Activated CD4-positive, alpha-beta T cell treated with anti-CD3 and anti-CD28 coated beads, Interleukin-2, amount 10 ng/mL, durations not matched to agents 7 days and 5 days (primary cell): ENCODE measurements at places on chromosomes 11 and 22.

DNA sequence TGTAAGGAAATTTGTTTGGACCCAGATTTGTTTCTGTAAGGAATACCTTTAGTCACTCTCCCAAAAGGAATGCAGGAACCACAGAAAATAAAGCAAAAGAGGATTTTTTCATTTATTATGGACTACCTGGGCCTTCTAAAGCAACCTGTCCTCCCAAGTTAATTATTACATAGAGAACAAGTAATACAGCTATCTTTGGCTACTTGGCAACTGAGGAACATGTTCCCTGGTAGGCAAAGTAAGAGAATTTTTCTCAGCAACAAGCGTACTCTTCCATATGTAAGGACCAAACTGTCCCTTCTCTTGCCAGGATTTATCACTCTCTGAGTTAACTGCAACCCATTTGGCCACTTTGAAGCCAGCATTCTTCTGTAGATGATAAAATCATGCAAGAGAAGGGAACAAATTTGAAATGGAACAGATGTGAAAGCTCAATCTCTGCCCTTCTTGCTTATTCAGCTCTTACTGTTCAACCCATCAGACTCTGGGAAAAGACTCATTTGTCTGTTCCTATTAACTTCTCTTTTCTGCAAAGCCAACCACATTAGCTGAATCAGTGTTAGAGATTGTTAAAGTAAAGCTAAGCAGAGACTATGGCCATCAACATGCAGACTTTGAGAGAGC is 190.2 kb downstream of the SWAP70 start:
- DNase-seq: no peak
- no peaks in the 10 kb centered on the region for H3K27me3 ChIP-seq

DNA sequence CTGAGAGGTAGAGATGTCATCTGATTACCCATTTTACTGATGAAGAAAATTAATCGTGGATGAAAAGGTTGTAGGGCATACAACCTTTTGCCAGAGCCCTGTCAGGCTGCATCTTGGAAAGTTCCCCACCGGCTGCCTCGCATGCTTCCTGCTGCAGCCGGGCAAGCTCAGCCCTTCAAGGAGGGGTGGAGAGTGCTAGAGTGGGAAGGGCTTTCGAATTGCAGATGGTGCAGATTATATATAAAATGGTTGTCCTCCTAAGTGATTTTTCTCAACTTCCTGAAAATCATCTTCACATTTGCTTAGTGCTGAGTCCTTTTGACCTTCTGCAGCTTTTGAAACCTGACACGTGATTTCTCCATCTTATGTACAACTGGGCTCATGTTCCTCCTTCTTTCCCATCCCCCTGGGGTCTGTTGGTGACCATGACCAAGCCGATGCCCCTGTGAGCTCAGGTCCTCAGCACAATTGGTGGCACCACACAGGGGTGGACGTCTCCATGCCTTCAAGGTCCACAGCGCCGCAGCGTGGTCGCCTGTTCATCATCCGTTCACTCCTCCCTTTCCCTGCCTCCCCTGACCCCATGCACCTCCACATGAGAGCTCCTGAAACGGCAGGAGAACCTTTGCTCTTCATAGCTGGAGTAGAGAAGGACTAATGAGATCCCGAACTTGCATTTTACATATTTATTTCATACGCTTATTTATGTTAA is 47.6 kb upstream of the MYO18B start:
- no peak overlapping the region for H3K27ac ChIP-seq
- H3K36me3 ChIP-seq: peaks cover 40% of the 10 kb centered on the region
- no peak overlapping the region for H3K4me3 ChIP-seq
- H3K27me3 ChIP-seq: no peaks in the 10 kb centered on the region
- no peak for DNase-seq

- DNase-seq: no peak
- H3K4me1 ChIP-seq: no peaks in the 10 kb centered on the region
- H3K36me3 ChIP-seq: no peaks in the 10 kb centered on the region
- no peak overlapping the region for H3K4me3 ChIP-seq
Measured at GRCh38 chr11:23555085-23555484, 694.8 kb upstream of the CCDC179 start.

GRCh38 chr22:28914201-28914600 is 30.8 kb downstream of the ZNRF3 start:
- H3K36me3 ChIP-seq: no peaks in the 10 kb centered on the region
- H3K4me1 ChIP-seq: peaks cover 8% of the 10 kb centered on the region
- H3K27me3 ChIP-seq: peaks cover 49% of the 10 kb centered on the region
- no peak for DNase-seq

GRCh38 chr11:78615724-78616123 is 41.1 kb upstream of the NARS2 start:
- no peaks in the 10 kb centered on the region for H3K36me3 ChIP-seq
- no peak overlapping the region for H3K27ac ChIP-seq
- no peak overlapping the region for H3K4me3 ChIP-seq
- DNase-seq: no peak
- H3K27me3 ChIP-seq: peaks cover 9% of the 10 kb centered on the region
- H3K4me1 ChIP-seq: no peaks in the 10 kb centered on the region

- no peak for DNase-seq
- no peaks in the 10 kb centered on the region for H3K36me3 ChIP-seq
- peaks cover 24% of the 10 kb centered on the region for H3K4me1 ChIP-seq
- no peak overlapping the region for H3K27ac ChIP-seq
Measured at GRCh38 chr11:73547706-73548595, 50.0 kb downstream of the FAM168A start.
